ENCODE measurements at places on chromosomes 1 and 21.

DNA sequence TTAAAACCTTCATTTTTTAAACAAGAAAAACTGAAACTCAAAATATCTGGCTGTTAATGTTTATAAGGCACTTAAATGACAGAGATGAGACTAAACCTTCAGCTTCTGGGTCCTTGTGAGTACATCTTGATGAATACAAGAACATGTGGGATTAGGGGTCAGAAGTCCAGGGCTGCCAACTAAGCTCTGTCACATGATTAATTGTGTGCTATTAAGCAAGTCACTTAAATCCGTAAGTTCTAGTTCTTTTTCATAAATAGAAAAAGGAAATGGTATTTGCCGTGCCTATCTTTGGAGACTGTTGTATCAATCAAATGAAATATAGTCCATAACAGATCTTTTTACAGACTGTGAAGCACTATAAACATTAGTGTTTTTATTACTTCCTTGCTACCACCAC lies 43.2 kb upstream of the KCTD3 start:
- DNase-seq = peak; percentile 54

DNA sequence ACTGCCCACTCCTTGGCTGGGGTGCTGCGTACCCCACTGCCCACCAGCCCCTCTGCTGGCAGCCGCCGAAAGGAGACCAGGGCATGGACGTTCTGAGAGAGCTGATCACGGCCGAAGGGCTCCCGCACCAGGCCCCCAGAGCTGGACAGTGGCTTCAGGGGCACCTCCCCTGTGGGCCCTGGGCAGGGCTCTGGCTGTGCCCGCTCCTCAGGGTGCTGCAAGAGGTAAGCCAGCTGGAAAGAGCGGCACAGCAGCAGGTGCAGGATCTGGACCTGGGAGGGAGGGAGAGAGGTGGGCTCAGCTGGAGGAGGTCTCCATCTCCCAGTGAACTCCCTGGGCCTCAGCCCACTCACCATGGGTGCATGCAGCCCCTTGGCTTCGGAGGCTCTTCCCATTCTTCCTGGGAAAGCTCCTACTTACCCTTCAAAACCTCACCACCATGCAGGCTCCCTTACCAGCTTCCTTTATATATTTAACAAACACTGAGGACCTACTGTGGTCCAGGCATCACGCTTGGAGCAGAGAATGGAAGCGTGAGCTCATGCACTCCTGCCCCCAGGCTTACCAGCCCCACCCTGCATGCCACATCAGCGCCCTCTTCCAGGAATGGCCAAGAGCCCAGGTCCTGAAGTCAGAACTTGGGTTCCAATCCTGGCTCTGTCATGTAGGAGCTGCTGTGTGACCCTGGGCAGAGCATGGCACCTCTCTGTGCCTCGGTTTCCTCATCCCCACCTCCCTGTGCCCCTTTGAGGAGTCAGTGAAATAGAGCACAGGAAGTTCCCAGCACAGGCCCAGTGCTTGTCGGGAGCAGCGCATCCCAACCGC lies 6.8 kb upstream of the KIF17 start:
- no peak for DNase-seq

DNA sequence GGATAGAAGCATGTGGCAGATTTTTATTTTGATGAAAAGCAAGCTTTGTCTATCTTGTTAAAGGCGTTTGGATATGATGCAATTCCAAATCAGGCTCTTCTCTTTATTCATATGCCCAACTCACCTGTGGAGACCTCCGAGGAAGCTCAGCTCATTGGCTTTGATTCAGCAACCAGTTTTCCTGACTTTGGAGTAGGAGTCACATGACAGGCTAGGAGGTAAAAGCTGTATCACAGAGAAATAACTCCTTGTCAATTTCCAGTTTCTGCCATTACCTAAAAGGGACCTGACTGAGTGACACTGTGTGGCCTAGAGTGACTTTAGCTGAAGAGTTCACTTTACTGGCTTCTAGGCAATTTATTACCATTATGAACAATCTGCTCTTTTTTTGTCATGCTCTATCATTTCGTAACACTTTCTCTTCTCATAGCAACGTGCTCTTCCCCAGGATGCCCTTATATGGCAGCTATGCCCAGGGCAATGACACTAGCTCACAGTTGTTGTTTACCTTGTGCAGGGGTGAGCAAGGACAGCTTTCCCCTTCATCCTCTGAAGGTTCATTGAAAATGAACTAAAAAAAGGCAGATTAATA lies 107.2 kb downstream of the KCNK1 start:
- DNase-seq = no peak

GRCh38 chr1:179767996-179768395 lies 24.9 kb downstream of the FAM163A start:
- no peak for DNase-seq

GRCh38 chr1:39988618-39989343 lies 33.8 kb downstream of the MFSD2A start:
- DNase-seq = no peak
